ENCODE measurements at places on chromosomes 6 and 20. TPM values are rescaled to one million over a fixed set of nuclear protein-coding genes. Genes with fewer than 3 reads are reported as not detected.

- no peak overlapping the region for H3K4me3 ChIP-seq
- no peaks in the 10 kb centered on the region for H3K27me3 ChIP-seq
- DNase-seq = no peak
These were observed 2.4 kb downstream of the RHAG start for GRCh38 chr6:49634092-49634835.

- H3K27ac ChIP-seq = no peak overlapping the region
- no peaks in the 10 kb centered on the region for H3K36me3 ChIP-seq
- H3K27me3 ChIP-seq = peaks cover 2% of the 10 kb centered on the region
These were observed 54.8 kb downstream of the CTCFL start for GRCh38 chr20:57470212-57470522.

GRCh38 chr6:42460883-42461282, 9.2 kb upstream of the TRERF1 start:
- no peak overlapping the region for H3K4me3 ChIP-seq
- H3K36me3 ChIP-seq = no peaks in the 10 kb centered on the region
- DNase-seq = no peak
- H3K27me3 ChIP-seq = no peaks in the 10 kb centered on the region

- H3K27ac ChIP-seq = no peak overlapping the region
- DNase-seq = no peak
These were observed 73.0 kb upstream of the HMGN3 start for GRCh38 chr6:79307321-79308036.

GRCh38 chr20:37969949-37970855, 63.1 kb downstream of the TTI1 start:
- no peak for DNase-seq
- H3K36me3 ChIP-seq = peaks cover 3% of the 10 kb centered on the region
- no peak overlapping the region for H3K4me3 ChIP-seq
- no peaks in the 10 kb centered on the region for H3K4me1 ChIP-seq

DNA sequence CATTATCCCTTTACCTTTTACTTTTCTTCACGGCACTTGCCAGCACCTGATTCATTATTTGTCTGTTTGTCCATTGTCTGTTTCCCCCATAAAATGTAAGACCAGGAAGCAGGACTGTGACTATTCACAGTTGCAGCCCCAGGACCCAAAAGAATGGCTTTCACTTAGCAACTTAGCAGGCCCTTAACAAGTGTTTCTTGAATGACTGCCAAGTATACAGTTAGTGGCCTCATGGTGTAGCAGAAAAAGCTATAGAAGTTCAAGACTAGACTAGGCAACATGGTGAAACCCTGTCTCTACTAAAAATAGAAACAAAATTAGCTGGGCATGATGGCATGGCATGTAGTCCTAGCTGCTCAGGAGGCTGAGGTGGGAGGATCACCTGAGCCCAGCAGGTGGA, 4.3 kb downstream of the SLC26A8 start:
- peaks cover 12% of the 10 kb centered on the region for H3K4me1 ChIP-seq
- no peak overlapping the region for H3K4me3 ChIP-seq
- no peaks in the 10 kb centered on the region for H3K36me3 ChIP-seq

- no peaks in the 10 kb centered on the region for H3K27me3 ChIP-seq
- peak; percentile 65 for DNase-seq
- H3K27ac ChIP-seq = peak overlapping the region; percentile 92
- peak overlapping the region; percentile 87 for H3K4me3 ChIP-seq
- H3K4me1 ChIP-seq = peaks cover 29% of the 10 kb centered on the region
These were observed 26.0 kb downstream of the GPX6 start for GRCh38 chr6:28489366-28490204.

- peak overlapping the region; percentile 43 for H3K27ac ChIP-seq
- H3K4me1 ChIP-seq = no peaks in the 10 kb centered on the region
- H3K4me3 ChIP-seq = no peak overlapping the region
- no peaks in the 10 kb centered on the region for H3K36me3 ChIP-seq
- no peaks in the 10 kb centered on the region for H3K27me3 ChIP-seq
These were observed 1023.3 kb downstream of the EYS start for GRCh38 chr6:64683682-64684081.

DNA sequence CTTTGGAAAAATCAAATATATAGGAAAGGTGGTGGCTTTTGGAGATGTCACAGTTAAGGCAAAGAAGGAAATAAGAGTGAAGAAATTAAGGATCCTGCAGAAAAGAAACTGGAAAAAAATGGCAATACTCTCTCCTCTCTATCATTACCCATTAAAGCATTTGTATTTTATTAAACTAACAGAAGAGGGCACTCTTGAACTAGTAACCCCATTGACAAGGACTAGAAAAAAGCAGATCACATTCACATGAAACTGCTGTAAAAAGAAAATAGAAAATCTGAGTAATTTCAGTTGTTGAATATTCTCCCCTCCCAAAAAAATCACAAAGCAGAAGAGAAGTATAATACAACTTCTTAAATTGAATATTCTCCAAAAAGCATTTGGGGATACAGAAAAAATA, 104.1 kb upstream of the SLC35B3 start:
- H3K4me3 ChIP-seq = no peak overlapping the region
- peaks cover 12% of the 10 kb centered on the region for H3K36me3 ChIP-seq
- no peaks in the 10 kb centered on the region for H3K27me3 ChIP-seq
- H3K4me1 ChIP-seq = no peaks in the 10 kb centered on the region
- no peak overlapping the region for H3K27ac ChIP-seq

DNA sequence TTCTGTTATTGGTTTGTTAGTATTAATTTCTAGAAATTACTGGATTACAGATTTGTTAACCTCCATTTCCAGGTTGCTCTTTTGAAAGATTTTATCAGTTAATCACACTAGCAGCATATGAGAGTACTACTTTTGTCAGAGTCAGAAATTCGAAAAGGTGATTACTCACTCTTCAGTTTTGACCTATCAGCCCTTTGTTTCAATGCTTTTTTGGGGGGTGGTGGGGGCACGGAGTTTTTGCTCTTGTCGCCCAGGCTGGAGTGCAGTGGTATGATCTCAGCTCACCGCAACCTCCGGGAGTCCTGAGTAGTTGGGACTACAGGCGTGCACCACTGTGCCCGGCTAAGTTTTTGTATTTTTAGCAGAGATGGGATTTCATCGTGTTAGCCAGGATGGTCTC, 149.2 kb downstream of the JARID2 start:
- H3K36me3 ChIP-seq = peaks cover 14% of the 10 kb centered on the region
- no peak overlapping the region for H3K4me3 ChIP-seq
- DNase-seq = no peak
- peaks cover 38% of the 10 kb centered on the region for H3K4me1 ChIP-seq
- H3K27me3 ChIP-seq = no peaks in the 10 kb centered on the region

APCDD1L gene
- not detected for total RNA-seq

OR2J3 gene
- not detected for total RNA-seq

PRL gene
- 0.23 TPM for total RNA-seq

GRM4 gene
- 0.47 TPM for total RNA-seq

PCNA gene
- total RNA-seq = 87.5 TPM

LKAAEAR1 gene
- total RNA-seq = not detected

TRIM10 gene
- not detected for total RNA-seq

SRSF6 gene
- total RNA-seq = 298 TPM

ERVFRD-1 gene
- 0.23 TPM for total RNA-seq

MTHFD1L gene
- total RNA-seq = 59.1 TPM

IYD gene
- not detected for total RNA-seq
